ENCODE measurements at places on chromosomes 12 and 14.

DNA sequence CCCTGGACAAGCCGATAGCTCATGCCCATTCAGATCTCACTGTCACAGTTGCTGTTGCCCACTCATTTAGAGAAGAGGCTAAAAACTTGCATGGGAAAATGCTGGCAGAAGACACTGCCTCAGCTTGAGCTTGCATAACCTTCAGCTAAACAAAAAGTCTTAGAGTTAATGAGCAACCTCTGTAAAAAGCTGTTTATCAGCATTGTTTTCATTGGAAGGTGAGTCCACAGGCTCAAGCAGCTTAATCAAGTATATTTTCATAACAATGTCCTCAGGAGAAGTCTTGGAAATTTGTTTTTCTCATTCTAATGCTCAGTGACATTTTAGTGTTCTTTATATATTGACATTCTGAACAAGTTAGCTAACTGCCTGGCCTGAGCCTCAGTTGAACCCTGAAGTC, 872.9 kb downstream of the TMTC2 start:
- no peak for DNase-seq

DNA sequence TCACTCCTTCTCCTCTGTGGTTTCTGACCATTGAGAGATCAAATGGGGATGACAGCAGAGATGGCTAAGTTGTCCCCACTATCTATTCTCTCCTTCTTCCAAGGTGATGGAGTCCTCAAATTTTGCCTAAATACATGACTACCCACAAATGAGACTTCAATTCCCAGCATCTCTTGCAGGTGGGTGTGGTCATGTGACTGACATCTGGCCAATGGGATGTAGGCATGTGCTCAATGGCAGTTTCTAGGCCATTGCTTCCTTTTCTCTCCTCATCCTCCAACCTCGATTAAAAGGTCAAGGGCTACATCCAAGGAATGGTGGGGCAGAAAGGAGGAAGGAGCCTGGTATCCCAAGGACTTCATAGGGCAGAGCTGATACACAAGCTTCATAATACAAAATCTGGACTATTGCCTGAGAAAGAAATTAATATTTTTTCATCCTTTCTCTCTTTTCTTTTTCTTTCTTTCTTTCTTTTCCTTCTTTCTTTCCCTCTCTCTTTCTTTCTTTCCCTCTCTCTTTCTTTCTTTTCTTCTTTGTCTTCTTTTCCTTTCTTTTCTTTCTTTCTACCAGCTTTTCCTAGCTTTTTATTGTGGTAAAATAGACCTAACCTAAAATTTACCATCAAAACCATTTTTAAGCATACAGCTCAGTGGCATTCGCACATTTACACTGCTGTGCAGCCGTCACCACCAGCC, 100.9 kb upstream of the PRB2 start:
- DNase-seq: no peak

GRCh38 chr14:76814726-76815645, 2.3 kb upstream of the ANGEL1 start:
- DNase-seq: no peak

GRCh38 chr12:78698747-78699146, 165.8 kb upstream of the SYT1 start:
- DNase-seq: peak; percentile 18

GRCh38 chr14:61744238-61744637, 18.0 kb upstream of the SNAPC1 start:
- DNase-seq: no peak

DNA sequence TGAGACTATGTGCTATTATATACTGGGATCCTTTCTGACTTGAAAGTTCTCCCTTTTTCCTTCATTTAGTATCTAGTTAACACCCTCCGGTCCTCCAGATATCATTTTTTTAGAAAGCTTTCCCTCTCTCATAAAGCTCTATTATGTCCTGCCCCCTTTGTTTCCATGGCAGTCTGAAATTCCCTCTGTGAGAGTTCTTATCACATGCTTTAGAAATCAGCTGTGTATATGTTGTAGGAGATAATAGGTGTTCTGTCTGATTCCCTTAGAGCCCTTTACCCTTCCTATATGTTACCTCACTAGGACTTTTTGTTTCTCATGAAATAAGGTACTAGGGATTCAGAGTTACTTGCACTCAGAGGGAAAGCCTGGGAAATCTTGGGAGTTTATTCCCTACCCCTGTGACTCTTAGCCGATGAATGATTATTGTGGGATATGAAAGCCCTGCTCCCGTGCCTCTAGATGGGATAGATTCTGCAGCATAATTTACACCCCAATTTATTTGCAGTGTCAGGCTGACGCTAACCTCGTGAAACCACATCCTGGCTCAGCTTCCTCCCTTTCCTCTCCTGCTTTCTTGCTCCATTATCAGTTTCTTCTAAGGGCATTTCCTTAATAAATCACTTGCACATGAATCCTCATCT, 448.4 kb downstream of the MDGA2 start:
- peak; percentile 85 for DNase-seq
